ENCODE measurements at places on chromosomes 2 and 18. TPM values are rescaled to one million over a fixed set of nuclear protein-coding genes. Genes with fewer than 3 reads are reported as not detected.
A peak's percentile ranks its signal among the peaks of the same experiment; 100 is the strongest.

GRCh38 chr2:100603948-100604633 is 41.3 kb downstream of the PDCL3 start:
- H3K27me3 ChIP-seq: no peaks in the 10 kb centered on the region
- H3K27ac ChIP-seq: no peak overlapping the region
- H3K36me3 ChIP-seq: no peaks in the 10 kb centered on the region
- DNase-seq: no peak
- H3K4me1 ChIP-seq: peaks cover 8% of the 10 kb centered on the region
- H3K4me3 ChIP-seq: no peak overlapping the region

DNA sequence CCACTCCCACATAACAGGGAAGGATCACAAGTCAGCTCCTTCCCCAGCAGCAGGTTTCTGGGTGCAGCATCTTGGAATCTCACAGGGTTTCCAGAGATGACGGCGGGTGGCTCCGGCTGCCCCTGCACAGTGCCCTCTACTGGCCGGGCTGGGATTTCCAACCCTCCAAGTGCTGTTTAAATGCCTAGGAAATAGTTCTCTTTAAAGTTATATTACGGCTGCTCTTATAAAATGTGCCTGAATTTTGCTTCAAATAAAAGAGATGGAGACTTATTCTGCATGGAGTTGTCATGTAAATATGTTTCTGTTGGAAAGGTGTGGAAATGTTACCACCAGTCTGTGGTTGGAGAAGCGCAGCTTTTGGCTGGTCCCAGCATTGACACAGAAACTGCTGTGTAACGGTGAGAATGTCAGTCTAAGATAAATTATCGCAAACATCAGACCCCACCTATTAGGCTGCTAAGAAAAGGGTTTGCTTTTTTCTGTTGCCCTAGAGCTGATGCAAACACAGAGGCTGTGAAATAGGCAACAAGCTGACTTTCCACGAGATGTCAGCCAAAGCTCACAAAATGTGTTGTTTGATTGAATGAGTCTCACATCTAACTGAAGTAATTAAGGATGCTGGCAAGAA is 3.3 kb upstream of the HJURP start:
- peak; percentile 83 for DNase-seq
- no peak overlapping the region for H3K27ac ChIP-seq
- H3K4me1 ChIP-seq: peaks cover 14% of the 10 kb centered on the region
- H3K36me3 ChIP-seq: peaks cover 25% of the 10 kb centered on the region

GRCh38 chr2:70664525-70664924 is 103.5 kb downstream of the ADD2 start:
- peaks cover 100% of the 10 kb centered on the region for H3K27me3 ChIP-seq
- no peaks in the 10 kb centered on the region for H3K36me3 ChIP-seq
- H3K27ac ChIP-seq: no peak overlapping the region
- H3K4me3 ChIP-seq: no peak overlapping the region
- no peak for DNase-seq
- no peaks in the 10 kb centered on the region for H3K4me1 ChIP-seq

Gene OTOF
- total RNA-seq: not detected

Gene UNC80
- not detected for total RNA-seq

Gene MAPK4
- total RNA-seq: not detected

- no peaks in the 10 kb centered on the region for H3K36me3 ChIP-seq
- H3K4me1 ChIP-seq: no peaks in the 10 kb centered on the region
- H3K27me3 ChIP-seq: no peaks in the 10 kb centered on the region
- H3K27ac ChIP-seq: no peak overlapping the region
- DNase-seq: no peak
These were observed 117.4 kb upstream of the ARL5A start for GRCh38 chr2:151945602-151946001.

DNA sequence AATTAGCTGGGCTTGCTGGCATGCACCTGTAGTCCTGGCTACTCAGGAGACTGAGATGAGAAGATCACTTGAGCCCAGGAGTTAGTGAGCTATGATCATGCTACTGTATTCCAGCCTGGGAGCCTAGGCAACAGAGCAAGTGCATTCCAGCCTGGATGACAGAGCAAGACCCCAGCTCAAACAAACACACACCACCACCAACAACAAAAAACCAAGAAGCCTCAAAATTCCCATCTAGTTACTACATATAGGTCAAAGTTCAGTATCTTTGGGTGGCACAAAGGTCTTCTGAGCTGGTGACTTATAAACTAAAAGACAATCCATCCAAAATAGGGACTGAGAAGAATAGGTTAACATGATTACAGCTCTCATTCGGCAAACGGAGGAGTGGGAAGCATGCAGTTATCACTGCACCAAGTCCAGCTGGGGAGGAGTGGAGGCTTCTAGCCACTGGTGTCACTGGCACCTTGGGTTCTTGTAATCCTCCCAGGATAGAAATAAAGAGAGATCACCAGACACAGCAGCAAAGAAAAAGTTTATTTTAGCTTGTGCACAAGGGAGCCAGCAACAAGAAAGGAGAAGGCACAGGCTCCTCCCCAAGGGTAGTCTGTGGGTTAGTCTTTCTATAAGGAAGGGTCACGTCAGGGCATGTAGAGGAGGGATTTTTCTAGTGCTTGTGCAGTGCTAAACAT is 57.4 kb downstream of the SH2D6 start:
- no peaks in the 10 kb centered on the region for H3K36me3 ChIP-seq
- H3K4me1 ChIP-seq: no peaks in the 10 kb centered on the region
- H3K27me3 ChIP-seq: no peaks in the 10 kb centered on the region
- no peak overlapping the region for H3K27ac ChIP-seq
- no peak for DNase-seq

DNA sequence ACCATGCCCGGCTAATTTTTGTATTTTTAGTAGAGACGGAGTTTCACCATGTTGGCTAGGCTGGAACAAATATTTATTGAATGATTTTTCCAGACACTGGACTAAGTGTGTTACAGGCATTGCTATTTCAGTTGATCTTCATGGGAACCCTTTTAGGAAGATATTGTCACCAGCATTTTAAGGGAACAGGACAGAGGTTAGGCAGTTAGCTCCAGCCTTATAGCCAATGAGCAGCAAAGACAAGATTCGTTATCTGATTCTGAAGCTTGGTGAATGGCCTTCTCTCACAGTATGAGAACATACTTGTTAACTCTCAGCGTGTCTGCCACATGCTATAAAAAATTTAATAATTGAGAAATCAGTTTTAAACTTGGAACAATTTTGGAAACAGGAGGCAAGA is 73.4 kb downstream of the SOCS6 start:
- H3K27me3 ChIP-seq: no peaks in the 10 kb centered on the region
- DNase-seq: no peak
- no peak overlapping the region for H3K27ac ChIP-seq
- peaks cover 49% of the 10 kb centered on the region for H3K4me1 ChIP-seq

Gene TMEM150A
- 12.1 TPM for total RNA-seq

Gene NEU2
- total RNA-seq: not detected

DNA sequence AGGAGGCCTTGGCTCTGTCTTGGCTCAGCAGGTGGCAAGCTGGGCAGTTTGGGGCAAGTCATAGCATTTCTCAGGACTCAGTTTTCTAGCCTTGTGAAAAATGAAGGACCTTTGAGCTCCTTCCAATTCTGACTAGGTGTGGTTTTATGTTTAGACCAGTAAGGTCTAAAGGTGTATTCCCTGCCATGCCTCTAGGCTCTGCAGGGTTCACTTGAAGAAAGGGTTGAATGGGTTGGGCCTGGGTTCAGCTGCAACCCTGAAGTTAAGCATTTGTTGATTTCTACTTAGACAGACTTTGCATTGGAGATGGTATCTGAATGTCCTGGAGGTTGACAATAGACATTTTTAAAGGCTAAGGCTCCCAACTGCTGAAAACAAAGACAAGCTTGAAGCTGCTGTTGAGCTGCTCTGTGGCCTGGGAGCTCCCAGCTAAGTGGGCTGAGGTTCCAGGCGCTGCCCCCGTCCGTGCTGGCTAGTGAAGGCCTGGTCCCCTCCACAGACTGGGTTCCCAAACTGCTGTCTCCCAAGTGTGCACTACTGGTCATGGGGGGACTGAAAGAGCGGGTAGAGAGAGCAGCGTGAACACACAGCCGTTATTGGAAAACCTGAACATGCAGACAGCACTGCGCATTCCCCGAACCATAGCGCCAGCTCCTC is 100.7 kb upstream of the SMAD7 start:
- no peak for DNase-seq
- no peaks in the 10 kb centered on the region for H3K4me1 ChIP-seq
- H3K4me3 ChIP-seq: no peak overlapping the region
- no peaks in the 10 kb centered on the region for H3K36me3 ChIP-seq
- no peaks in the 10 kb centered on the region for H3K27me3 ChIP-seq

DNA sequence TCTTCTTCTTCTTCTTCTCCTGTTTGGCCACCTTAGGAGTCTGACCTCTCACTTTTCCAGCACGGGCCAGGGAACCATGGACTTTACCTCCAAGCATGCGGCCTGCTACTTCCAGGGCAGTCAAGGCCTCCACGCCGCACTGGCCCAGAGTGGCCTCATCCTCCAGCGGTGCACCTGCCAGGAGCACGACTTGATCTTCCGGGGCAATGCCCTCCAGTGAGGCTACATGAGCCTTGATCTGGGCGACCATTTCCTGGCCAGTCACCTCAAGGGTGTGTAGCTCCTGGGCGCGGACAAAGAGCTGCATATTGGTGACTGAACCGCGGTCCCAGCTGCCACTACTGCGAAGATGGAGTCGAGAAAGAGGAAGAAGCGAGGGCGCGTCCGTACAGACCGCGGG is 67.1 kb downstream of the DIPK1C start:
- H3K4me1 ChIP-seq: no peaks in the 10 kb centered on the region
- H3K36me3 ChIP-seq: no peaks in the 10 kb centered on the region
- H3K27me3 ChIP-seq: peaks cover 82% of the 10 kb centered on the region
- no peak overlapping the region for H3K4me3 ChIP-seq
- no peak for DNase-seq
- no peak overlapping the region for H3K27ac ChIP-seq

Gene SLC30A3
- 0.24 TPM for total RNA-seq

DNA sequence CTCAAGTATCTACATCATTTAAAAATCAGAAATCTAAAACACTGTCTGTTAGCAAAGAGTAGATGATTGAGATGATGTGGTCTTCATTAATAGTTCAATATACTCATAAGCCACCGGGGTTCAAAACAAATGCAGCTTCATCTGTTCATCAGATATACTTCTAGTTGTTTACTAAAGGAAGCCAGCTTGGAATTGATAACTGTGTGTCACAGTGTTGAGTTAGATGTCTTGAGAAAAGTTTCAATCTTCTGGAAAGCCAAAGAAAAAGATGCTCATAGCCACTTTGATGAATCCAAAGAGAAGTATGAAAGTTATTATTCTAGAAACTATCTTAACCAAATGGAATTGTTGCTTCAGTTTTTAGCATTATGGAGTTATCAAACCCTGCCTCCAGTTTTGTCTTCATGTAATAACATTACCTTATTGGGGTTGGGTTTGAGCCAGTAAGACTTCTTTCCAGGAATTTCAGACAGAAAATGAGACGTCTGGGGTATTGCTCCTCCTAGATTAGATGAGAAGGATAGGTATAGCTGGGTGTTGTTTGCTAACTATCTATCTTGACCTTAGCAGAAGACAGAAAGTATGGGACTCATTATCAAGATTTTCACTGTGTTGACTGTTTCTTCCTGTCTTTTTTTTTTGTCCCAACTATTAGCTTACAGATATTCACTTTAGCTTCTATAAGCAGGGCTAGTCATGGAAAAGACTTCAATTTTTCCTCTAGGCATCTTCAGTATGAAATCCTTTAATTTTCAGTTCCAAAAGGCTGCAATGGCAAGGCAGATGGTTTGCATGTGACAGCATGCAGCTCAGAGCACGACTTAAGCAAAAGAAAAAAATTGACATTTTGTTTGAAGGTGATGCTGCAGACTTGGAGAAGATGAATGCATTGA is 66.5 kb downstream of the LNPK start:
- no peak overlapping the region for H3K4me3 ChIP-seq
- H3K27me3 ChIP-seq: no peaks in the 10 kb centered on the region
- H3K27ac ChIP-seq: no peak overlapping the region
- DNase-seq: no peak
- H3K4me1 ChIP-seq: no peaks in the 10 kb centered on the region

DNA sequence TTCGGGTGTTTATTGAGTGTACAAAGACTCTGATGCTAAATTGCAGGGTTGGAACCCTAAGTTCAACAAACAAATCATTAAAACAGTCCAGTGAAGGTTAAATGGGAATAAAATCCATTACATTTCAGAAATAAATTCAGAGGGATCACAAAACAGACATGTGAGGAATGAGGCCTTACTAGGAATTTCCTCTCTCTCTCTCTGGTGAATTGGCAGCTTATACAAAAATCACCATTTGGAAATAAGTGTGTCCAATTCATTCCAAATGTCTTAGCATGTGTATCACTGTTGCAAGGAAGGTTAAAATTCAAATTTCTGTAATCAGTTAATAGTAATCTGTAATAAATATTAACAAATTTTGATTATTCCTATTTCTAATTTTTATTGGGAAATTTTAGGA is 228.6 kb upstream of the PXDN start:
- H3K27ac ChIP-seq: no peak overlapping the region
- no peaks in the 10 kb centered on the region for H3K4me1 ChIP-seq
- H3K36me3 ChIP-seq: no peaks in the 10 kb centered on the region
- no peak for DNase-seq
- H3K4me3 ChIP-seq: no peak overlapping the region

Gene SP140
- total RNA-seq: 10.9 TPM

Gene EFR3B
- total RNA-seq: 0.10 TPM

- no peak overlapping the region for H3K4me3 ChIP-seq
- H3K36me3 ChIP-seq: no peaks in the 10 kb centered on the region
- H3K27ac ChIP-seq: no peak overlapping the region
- H3K4me1 ChIP-seq: no peaks in the 10 kb centered on the region
- no peak for DNase-seq
These were observed 231.7 kb downstream of the ZNF516 start for GRCh38 chr18:76263046-76264005.

Gene RELCH
- 54.5 TPM for total RNA-seq

- H3K27me3 ChIP-seq: no peaks in the 10 kb centered on the region
- no peaks in the 10 kb centered on the region for H3K4me1 ChIP-seq
- H3K36me3 ChIP-seq: peaks cover 5% of the 10 kb centered on the region
These were observed 47.7 kb downstream of the DNMT3A start for GRCh38 chr2:25293958-25294562.

DNA sequence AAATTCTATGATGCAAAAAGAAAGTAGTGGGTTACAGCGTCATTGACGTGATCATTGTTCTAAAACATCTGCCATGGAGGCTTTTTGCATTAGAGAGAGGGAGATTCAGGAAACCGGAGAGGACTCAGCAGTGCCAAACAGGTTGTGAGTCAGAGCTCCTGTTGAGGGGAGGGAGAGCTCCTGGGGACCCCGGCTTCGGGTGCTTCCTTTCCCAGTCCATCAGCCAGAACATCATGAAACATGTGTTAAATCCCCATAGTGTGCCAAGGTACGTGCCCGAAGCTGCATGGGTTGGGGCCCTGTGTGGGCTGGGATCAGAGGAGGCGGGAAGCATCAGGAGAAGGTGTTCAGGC is 791 bp upstream of the CYRIA start:
- peak overlapping the region; percentile 74 for H3K4me3 ChIP-seq
- H3K27me3 ChIP-seq: peaks cover 57% of the 10 kb centered on the region
- peak overlapping the region; percentile 24 for H3K27ac ChIP-seq

Gene CENPA
- total RNA-seq: 23.4 TPM

DNA sequence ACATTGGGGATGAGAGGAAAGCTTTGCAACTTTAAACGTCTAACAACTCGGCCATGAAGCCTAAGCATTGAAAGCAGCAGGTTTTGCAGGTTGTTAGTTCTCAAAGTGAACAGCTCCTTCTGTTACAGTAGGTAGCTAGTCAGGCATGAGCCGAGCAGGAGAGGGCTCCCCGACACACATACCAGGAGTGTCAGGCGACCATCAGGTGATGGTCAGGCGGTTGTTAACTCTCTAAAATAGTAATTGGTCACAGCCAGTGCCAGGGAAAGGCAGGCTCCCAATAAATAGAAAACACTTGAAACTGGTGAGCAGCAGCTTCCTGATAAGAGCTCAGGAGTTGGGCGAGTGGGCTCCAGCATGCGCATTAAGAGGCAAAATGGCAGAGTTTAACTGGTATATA is 53.5 kb upstream of the DAPL1 start:
- H3K4me3 ChIP-seq: no peak overlapping the region
- H3K36me3 ChIP-seq: no peaks in the 10 kb centered on the region
- H3K27ac ChIP-seq: no peak overlapping the region
- peaks cover 28% of the 10 kb centered on the region for H3K27me3 ChIP-seq
- no peak for DNase-seq

Gene MITD1
- total RNA-seq: 29.9 TPM

All from Calu3 (cell line).